ENCODE measurements at places on chromosomes 7 and 10.

GRCh38 chr10:115219203-115219602, 126.0 kb downstream of the ATRNL1 start:
- DNase-seq, result no peak

DNA sequence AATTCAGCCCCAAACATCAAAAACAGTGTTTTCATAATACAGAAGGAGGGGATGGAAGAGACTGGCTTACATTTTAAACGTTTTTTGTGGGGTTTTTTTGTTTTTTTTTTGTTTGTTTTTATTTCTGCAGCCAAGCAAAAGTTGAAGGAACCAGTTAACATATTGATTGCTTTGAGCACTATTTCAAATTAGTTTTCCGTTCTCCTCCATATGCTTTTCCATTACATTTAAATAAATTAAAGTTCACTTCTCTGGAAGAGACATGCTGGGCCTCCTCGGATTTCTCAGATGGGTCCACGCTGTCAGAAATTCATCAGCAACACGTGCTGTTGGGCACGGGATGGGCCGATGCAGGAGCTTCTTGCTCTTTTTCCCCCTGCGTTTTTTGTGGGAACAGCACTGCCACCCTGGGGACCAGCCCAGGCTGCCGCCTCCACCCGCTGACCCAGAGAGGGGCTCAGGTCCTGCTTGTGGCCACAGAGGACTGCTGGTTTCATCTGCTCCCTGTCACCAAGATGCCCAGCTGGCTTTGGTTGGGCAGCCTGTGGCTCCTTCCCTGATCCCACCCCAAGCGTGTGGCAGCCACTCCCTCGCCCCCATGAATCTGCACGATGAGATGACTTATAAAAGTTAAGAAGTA, 67.7 kb upstream of the CHST15 start:
- DNase-seq, result no peak

GRCh38 chr10:80462981-80463741, 9.1 kb downstream of the TSPAN14 start:
- no peak for DNase-seq

DNA sequence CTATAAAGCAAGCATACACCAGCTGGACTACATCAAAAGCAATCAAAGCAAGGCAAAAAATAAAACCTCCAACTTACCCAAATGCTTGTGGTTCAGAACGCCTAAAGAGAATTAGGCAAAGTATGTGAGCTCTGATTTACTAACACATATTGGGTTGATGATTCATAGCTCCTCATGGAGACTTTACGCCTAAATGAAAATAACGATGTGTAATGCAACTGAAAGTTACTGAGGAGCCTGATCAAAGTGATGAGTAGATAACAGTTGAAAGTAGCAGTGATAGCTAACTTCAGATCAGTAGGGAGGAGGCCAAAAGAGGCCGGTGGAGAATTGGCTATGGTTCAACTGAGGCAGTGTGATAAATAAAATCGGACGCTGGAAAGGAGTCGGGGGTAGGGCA, 85.0 kb downstream of the MPP7 start:
- no peak for DNase-seq

GRCh38 chr10:119498889-119499676, 43.4 kb downstream of the RGS10 start:
- peak; percentile 22 for DNase-seq

DNA sequence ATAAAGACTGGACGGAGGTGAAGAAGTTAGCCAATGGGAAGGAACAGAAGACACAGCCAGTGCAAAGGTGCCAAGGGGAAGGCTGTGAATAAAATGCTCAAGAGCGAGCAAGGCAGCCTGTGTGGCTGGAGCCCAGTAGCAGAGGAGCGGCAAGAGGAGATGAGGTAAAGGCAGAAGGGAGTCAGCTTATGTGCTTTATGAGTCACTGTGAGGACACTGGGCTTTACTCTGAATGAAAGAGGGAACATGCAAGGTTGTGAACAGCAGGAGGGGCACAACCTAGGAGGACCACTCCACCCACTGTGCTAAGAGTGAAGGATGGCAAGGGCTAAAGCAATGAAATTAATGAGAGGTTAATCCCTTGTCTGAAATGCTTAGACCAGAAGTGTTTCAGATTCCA, 129.0 kb upstream of the ODAD2 start:
- DNase-seq, result no peak

DNA sequence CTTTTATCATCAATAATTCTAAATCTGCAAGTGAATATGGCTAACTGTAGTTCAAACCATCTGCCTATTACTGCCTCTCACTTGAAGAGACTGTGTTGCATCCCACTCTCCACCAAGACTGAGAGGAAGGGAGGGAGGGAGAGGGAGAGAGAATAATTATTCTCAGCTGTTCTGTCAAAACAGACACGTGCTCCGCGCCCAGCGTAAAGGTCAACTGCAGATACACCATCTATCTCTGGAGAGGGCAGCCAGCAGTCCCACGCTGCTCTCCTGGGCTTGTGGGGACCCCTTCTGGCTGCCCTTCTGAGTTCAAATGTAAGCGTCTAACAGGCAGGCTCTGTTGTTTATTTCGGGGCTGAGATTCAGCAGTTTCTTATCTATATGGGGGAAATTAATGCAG, 625.5 kb upstream of the GALNT17 start:
- DNase-seq, result no peak

GRCh38 chr7:143239813-143240212, 18.0 kb downstream of the TAS2R40 start:
- no peak for DNase-seq

- no peak for DNase-seq
Observed at GRCh38 chr7:51242007-51242691, 74.5 kb downstream of the COBL start.

DNA sequence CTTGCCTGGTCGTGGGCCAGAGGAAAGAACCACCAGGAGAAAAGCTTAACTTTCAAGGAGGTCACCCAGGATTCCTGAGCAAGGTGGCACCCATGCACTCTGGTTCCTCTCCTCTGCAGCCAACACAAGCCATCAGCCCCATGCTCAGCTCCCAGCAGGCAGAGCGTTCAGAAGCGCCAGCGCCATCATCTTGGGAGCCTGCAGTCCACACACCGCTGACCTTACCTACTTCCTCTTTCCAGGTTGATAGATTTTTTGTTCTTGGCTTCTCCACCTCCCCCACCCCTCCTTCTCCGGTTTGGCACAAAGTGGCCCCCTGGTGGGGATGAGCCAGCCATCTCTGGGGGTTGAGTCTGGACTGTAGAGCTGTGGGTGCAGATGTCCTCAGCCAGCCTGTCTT, 1.7 kb upstream of the WDR86 start:
- no peak for DNase-seq

DNA sequence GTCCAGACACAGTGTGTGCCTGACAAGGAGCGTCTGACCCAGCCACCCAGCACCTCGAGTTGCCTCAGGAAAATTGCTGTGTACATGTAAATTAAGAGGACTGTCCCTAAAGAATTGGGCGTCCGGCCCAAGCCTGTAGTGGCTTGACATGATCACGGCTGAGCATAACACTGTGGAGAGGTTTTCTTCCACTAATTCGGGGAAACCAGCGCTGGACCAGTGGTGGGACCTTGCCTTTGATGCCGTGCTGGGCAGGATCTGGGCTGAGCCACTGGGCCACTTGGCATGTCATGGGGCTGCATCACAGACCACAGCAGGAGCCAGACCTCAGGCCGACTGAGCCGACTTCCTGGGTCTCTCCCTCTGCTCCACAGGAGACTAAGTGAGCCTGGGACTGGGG, 282.5 kb downstream of the GLRX3 start:
- DNase-seq, result no peak

- DNase-seq, result no peak
Observed at GRCh38 chr10:131480861-131481260, 169.3 kb upstream of the TCERG1L start.
